ENCODE measurements at places on chromosomes 5 and 9.
A peak's percentile ranks its signal among the peaks of the same experiment; 100 is the strongest.

- no peak for ATAC-seq
Measured at GRCh38 chr5:73922875-73923557, 297.0 kb downstream of the ARHGEF28 start.

DNA sequence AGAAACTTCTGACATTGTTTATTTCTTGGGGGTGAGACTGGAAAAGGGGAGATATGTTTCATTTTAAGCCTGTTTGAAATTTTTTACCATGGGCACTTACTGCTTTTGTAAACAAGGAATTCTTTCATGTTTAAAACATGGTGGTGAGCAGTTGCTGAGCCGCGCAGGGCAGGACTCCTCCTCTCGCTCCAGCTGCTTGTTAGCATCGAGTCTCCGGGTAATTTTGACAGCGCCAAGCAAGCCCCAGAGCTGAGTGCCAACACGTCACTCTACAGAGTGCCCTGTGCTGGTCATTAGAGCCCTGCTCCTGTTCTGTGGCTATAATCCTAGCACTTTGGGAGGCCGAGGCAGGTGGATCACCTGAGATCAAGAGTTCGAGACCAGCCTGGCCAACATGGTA, 116.5 kb upstream of the MSX2 start:
- no peak for ATAC-seq

DNA sequence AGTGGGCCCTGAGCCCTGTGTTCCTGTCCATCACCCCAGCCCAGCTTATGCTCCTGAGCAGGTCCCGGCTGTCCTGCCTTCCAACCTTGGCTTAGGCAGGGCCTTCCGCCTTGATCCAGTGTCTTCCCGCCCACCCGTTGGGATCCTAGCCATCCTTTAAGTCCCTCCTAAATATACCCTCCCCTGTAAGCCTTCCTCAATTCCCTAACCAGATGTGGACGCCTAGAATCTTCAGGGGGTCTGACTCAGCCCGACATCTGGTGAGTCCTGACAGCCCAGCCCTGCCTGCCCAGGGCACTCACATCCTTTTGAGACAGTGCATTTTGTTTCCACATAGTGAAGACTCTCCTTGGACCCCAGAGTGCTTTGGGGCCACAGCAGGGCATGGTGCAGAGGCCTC, 23.7 kb downstream of the SLC6A7 start:
- no peak for ATAC-seq

GRCh38 chr9:98099898-98100297, 19.1 kb downstream of the TRIM14 start:
- ATAC-seq, result no peak

GRCh38 chr9:37618817-37619216, 26.4 kb upstream of the TOMM5 start:
- ATAC-seq, result no peak

GRCh38 chr9:89999534-90000370, 394.9 kb downstream of the GADD45G start:
- ATAC-seq, result peak; percentile 82

DNA sequence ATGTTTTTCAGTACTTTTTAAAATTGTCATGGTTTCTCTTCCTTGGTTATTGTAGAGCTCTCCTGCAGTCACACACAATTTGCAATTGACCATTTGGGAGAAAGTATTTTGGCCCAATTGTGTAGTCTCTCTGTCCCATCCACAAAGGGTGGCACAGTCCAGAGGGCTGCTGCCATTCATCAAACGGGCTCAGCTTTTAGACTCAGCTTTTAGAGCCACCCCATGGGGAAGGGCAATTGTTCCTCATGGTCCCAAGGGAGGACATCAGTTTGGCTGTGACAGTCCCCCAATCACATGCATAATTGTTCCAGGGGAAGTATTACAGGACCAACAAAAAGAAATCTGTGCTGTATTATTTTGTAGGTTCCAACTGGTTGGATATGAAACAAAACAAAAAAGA, 207.6 kb downstream of the ZNF462 start:
- no peak for ATAC-seq

DNA sequence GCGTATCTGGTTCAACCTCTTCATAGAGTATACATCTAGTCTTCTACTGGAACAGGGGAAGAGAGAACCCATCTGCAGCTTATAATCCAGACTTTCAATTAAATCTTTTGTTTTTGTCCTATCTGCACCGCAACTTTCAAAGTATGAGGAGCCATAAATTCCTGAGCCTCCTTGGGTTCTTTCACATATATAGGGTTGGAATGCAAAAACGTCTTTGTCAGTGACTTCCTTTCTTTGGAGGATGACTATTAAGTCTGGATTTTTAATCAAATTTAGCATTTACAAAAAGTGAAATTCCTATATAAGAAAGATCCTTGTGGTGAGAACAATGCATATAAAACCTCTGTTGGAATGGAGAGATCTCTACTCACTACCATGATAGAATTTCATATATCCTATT, 370.8 kb downstream of the TMEM38B start:
- ATAC-seq, result no peak

- no peak for ATAC-seq
Measured at GRCh38 chr5:19927919-19928318, 60.1 kb downstream of the CDH18 start.

- ATAC-seq, result no peak
Measured at GRCh38 chr5:149073213-149073612, 10.4 kb upstream of the SH3TC2 start.

GRCh38 chr5:96113170-96113939, 151.7 kb upstream of the ELL2 start:
- ATAC-seq, result no peak

- no peak for ATAC-seq
Measured at GRCh38 chr9:127923046-127923445, 6.2 kb upstream of the ST6GALNAC4 start.

GRCh38 chr5:173785866-173786265, 102.3 kb upstream of the CPEB4 start:
- no peak for ATAC-seq

- no peak for ATAC-seq
Measured at GRCh38 chr9:32011049-32011448, 373.4 kb upstream of the ACO1 start.

- no peak for ATAC-seq
Measured at GRCh38 chr5:1831677-1832313, 30.6 kb downstream of the NDUFS6 start.

DNA sequence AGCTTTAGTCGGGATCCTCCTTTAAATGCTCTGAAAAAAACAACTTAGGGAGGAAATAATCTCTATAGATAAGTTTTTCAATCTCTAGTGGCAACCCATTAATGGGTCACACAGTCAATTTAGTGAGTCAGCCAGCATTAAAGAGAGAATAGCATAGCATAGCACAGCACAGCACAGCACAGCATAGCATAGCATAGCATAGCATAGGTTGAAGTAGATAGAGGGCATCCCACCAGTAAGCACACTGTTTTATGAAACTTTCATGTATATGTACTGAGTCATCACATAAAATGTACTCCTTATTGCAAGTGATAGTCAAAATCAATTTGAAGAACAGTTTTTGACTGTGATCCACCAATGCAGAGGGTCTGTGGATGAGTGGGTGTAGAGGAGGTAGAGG, 522.9 kb downstream of the CCDC171 start:
- ATAC-seq, result no peak

GRCh38 chr5:136446565-136446964, 81.2 kb upstream of the TRPC7 start:
- ATAC-seq, result no peak

DNA sequence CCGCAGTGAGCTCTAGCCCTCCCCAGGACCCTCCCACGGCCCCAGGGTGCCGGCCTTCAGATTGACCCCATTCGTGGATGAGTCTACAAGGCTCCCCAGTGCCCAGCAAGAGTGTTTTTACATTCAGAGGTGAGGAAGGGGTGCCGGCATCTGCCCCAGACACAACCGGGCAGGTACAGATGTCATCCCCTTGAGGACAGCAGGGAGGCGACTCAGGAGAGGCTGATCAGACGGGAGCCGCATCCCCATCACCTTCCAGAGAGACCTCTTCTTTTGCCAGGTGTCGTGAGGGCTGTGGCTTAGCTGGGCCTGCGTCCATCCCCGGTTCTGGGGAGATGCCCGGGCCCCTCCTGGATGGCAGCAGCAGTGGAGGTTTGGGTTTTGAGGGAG, 4.3 kb upstream of the LRRC14B start:
- ATAC-seq, result no peak

DNA sequence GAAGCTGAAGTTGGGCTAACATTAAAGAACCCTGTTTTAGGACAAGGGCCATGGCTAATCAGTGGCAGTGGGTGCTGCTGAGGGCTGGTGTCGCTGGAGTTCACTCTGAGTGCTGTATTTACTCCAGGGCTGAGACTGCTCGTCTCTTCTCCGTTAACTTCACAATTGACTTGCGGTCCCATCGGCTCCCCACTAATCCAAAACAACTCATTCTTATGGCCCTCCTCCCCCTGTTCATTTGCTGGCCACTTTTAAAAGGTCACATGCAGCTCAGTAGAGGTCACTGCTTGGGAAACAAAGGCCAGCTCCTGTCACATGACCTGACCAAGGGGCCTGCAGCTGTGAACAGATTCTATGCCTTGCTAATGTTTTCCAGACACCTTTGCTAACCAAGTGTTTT, 38.4 kb downstream of the PTCH1 start:
- ATAC-seq, result no peak

DNA sequence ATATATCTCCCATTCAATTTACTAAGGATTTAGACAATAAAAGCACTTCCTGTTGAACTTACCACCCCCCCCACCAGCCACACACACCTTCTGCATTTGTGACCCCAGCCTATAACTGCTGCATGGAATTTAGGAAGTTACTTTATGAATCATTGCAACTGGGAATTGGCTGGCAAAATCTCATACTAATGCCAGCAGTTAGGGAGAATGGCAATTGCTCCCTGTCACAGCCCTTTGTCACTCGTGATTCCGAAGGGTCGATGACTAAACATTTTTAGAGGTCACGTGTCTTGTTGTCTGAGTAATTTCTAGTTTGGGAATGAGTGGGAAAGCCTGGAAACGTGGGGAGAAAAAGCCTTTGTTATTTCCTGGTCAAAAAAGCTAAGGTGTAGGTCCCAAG, 46.6 kb upstream of the PCA3 start:
- no peak for ATAC-seq

GRCh38 chr5:131475541-131475941, 159.5 kb downstream of the RAPGEF6 start:
- no peak for ATAC-seq

All from activated CD4-positive, CD25-positive, alpha-beta regulatory T cell treated with anti-CD3 and anti-CD28 coated beads, Interleukin-2, amount 50 U/mL, for 24 hours (primary cell).